Foreskin fibroblast (primary cell): ENCODE measurements at places on chromosomes 5 and 9.

GRCh38 chr5:151682751-151683331 is 3.9 kb downstream of the SPARC start:
- no peak for DNase-seq

DNA sequence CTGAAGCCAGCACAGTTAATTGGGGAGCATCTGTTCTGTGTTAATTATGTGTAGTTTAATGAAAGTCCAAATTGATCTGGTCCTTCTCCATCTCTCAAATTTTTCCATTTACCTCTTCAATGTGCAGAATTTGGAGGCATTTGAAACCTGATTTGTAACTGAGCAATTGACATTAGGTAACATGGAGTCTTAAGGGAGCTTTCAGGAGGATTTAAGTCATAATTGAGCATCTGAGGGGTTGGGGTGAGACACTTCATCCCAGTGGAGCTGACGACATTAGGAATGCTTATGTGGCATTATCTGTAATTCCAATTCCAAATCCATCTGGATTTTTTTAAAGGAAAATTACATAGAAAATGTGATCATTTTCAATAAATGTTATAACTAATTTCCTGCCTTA is 1015.9 kb downstream of the TLE1 start:
- DNase-seq, result no peak

GRCh38 chr5:43839218-43839617 is 236.2 kb downstream of the NNT start:
- peak; percentile 83 for DNase-seq

DNA sequence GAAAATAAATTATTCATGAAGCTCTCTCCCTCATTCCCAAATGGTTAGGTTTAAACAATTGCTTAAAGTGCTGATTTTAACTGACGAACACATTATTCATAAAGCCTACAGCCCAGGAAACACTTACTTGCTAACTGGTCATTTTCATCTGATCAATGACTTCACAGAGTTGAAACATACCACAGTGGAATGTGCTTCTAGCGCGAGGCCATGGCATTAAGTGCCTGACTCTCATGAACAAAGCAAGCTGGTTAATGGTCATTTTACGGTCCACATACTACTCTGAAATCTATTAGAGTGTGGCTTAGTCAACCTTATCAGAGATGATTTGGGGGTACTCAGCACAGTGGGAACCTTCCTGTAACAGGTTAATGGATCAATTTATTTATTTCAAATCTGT is 114.6 kb downstream of the MED27 start:
- DNase-seq, result no peak

DNA sequence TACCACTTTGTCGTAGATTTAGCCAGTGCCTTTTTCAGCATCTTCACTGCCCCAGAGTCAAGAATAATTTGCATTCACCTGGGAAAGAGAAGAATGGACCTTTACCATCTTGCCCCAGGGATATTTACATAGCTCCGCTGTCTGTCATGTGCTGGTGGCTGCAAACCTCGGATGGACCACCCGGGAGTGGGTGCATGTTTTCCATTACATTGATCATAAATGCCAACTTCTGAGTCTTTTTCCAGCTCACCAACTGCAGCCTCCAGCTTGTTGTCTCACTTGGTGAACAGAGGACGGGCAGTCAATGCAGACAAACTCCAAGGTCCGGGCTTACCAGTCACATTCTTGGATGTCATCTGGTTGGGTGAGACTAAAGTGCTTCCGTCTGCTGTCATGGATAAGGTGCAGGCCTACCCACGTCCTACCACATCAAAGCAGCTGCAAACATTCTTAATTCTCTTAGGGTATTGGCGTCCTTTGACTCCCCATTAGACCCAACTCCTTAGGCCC is 155.8 kb upstream of the APC start:
- DNase-seq, result no peak

GRCh38 chr9:115134941-115135340 is 17.0 kb upstream of the TNC start:
- DNase-seq, result peak; percentile 43

GRCh38 chr5:34535433-34535832 is 120.7 kb upstream of the RAI14 start:
- DNase-seq, result no peak

DNA sequence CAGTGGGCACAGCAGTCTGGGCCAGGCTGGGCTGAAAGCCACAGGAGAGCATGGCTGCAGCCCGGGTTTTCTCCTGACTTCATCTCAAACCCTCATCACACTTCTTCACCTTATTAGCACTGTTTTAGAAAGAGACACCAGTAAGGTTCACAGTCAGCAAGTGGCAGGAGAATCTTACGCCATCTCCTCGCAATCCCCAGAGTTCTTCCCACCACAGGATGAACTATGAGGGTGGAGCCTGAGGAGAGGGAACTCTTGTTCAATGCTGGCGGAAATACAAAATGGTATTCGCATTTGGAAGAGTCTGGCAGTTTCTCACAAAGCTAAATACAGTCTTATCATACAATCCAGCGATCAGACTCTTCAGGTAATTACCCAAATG is 14.7 kb downstream of the BICD2 start:
- peak; percentile 53 for DNase-seq

DNA sequence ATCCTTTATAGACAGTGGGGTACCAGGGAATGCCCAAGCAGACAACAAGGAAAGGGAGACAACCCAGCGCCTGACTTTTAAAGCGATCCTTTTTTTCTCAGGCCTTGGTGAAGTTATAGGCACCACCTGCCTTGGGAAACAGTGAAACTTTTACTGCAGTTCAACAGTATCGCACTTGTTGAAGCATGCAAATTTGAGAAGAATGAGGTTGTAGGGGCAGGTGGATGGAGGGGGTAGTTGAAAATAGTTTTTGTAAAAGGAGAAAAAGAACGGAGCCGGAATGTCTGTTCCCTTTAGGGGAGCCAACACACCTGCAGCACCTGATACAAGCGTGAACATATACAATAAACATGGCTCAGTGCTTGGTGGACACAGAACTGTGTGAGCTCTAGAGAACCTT is 190.2 kb upstream of the NR3C1 start:
- DNase-seq, result no peak

DNA sequence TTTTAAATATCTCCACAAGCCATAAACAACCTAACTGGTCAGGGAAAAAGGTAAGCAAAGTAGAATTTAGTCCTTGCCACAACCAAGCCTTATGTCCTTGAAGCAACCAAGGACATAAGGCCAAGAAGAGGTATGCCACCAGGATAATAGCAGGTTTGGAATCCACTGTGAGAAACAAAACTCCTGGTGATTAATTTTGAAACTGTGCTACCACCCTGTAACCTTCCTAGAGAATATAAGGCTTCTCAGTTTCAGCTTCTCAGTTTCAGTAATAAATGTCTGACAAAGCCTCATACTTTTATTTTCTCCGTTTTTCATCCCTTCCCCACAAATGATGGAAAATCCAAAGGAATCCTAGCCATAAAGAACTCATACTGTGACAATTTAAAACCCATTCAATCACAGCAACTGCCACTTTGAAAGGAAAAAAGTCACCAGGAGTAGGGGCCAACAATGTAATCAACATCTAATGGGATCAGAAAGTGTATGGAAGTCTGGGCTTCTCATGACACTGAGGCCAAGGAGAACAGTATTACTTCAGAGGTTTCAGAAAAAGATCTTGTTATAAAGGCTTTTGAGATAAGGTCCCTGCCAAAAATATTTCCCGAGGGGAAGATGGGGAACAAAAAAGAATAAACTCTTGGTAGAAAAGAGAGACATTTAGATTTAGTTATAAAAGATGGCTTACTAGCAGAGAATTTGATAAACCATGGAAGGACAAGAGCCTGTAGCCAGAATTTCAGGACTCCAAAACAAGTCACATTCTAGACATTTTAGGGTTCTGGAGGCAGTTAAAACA is 189.2 kb downstream of the TSSK1B start:
- DNase-seq, result no peak
